Airway epithelial cell (primary cell): ENCODE measurements at places on chromosomes 6 and 20. TPM values are rescaled to one million over a fixed set of nuclear protein-coding genes. Genes with fewer than 3 reads are reported as not detected.

The LTA gene
- total RNA-seq: not detected in 2 replicates

The NFATC2 gene
- total RNA-seq: 0.21 and 0.33 TPM in 2 replicates

The LRP11 gene
- 87.3 and 103 TPM in 2 replicates for total RNA-seq

The IYD gene
- total RNA-seq: 0.56 TPM in 1 of 2 replicates, not detected in the other

The GPR63 gene
- total RNA-seq: 0.51 and 0.78 TPM in 2 replicates

The ADTRP gene
- total RNA-seq: 1.3 and 1.8 TPM in 2 replicates

The E2F1 gene
- 7.1 and 8.8 TPM in 2 replicates for total RNA-seq

The RAET1G gene
- total RNA-seq: 30.8 and 34.7 TPM in 2 replicates

The PGC gene
- total RNA-seq: not detected in 2 replicates

The HLA-DQA1 gene
- not detected in 2 replicates for total RNA-seq

The GGT7 gene
- total RNA-seq: 3.4 and 3.5 TPM in 2 replicates

The PROKR2 gene
- total RNA-seq: not detected in 2 replicates

The SPDEF gene
- total RNA-seq: 21.0 and 23.6 TPM in 2 replicates

The SIRPG gene
- not detected in 2 replicates for total RNA-seq

The TMC2 gene
- not detected in 2 replicates for total RNA-seq

The NFKBIL1 gene
- total RNA-seq: 16.3 and 17.6 TPM in 2 replicates

The METTL24 gene
- not detected in 2 replicates for total RNA-seq

The HCRTR2 gene
- not detected in 2 replicates for total RNA-seq

The XKR7 gene
- total RNA-seq: not detected in 2 replicates
